ENCODE measurements at places on chromosomes 12 and 14.

GRCh38 chr12:66188584-66189485 lies at the start of gene IRAK3:
TSS of gene IRAK3 (plus strand) at chr12:66189214. CDS start at chr12:66189300, 86 bp downstream.
- no peak for DNase-seq

DNA sequence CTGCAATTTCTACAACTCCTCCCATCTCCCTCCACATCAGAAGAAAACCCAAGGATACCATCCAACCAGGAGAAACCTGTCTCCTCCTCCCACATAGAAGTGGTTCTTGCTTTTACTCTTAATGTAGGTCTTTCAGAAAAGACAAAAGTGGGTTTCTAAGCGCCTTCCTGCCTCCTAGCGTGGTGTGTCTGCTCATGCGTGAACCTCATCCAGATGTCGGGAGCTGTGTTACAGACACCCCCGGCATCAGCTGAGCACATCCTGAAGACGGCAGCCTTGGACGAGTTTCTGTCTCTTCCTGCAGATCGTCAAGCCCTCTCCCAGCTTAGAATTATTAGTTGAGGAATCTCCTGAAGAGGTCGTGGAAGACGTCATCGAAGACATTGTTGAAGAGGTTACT lies 9.5 kb downstream of the LRRC43 start:
- DNase-seq: no peak

- no peak for DNase-seq
These were observed 19.1 kb downstream of the RPAP3 start for GRCh38 chr12:47686645-47687240.

GRCh38 chr14:26137161-26137560 lies 460.7 kb downstream of the NOVA1 start:
- DNase-seq: no peak

- DNase-seq: no peak
These were observed 35.4 kb downstream of the MBIP start for GRCh38 chr14:36284971-36285595.

- DNase-seq: no peak
These were observed 153.2 kb upstream of the ABCD2 start for GRCh38 chr12:39772821-39773259.

DNA sequence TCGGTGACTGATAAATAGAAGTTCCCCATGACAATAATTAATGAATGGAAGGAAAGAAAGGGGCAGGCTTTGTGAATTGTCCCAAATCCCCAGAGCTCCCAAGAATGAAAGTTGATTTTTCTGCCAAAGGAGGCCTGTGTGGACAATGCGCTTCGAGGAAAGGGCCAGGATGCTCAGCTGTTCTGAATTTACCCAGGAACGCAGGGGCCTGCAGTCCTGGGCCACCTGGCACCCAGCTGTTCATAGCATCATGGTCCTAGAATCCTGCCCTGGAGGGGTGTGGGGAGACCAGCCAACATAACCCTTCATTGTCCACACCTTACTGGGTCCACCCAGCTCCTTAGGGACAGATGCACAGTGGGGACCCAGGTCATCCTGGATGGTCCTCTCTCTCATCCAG lies 587.5 kb downstream of the BCL11B start:
- DNase-seq: no peak

DNA sequence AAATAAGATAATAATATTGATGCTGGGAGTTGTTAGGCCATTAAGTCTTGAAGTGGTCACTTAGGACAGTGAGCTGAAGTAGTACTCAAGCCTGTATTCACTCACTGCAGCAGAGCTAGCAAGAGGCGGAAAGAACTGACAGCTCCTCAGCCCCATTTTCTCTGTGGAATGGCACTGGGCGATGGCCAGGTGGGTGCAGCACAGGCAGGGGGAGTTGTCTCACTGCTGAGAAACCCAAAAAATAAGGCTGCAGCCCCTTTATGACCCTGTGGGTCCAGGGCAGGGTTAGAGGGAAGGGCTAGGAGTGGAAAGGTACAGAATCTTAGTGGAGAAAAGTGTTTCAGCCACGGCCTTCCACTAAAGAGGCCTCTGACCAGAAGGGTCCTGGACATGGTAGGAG lies 35.5 kb downstream of the PDZRN4 start:
- no peak for DNase-seq

GRCh38 chr14:70785556-70785955 lies 23.8 kb downstream of the MAP3K9 start:
- no peak for DNase-seq

DNA sequence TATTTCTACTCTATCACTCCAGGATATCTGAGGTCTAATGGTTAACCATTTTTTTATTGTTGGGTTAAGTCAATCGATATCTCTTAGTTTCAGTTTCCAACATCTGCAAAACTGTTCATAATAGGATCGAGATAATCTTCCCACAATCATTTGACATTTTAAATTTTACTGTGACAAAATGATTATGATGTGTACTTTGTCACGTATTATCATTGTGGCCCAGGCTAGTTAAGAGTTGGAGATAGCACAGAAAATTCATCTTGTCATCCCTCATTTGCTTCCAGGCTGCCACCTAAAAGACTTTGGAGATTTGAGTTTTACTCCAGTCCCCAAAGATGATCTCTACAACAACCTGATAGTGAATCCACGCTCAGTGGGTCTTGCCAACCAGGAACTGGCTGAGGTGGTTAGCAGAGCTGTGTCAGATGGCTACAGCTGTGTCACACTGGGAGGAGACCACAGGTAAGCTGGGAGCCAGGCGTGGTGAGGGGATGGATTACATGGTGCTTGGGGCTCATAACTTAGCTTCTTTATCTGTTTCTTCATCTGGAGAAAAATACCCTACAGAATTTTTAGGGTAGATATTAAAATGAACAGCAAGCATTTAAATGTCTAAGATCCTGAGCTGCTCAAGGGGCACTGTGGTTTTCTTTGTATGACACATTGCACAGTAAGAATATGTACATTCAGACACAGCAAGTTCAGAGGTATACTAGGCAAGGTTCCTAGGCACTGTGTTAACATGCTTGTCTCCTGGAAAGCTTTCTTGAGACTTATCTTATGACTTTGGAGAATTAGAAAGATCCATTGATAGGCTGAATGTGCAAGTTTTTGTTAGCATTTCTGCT lies 22.4 kb downstream of the ARG2 start:
- DNase-seq: no peak

- no peak for DNase-seq
These were observed 97.4 kb downstream of the RFLNA start for GRCh38 chr12:124392271-124392666.

GRCh38 chr14:70043001-70043400 lies 145.8 kb downstream of the SLC8A3 start:
- DNase-seq: no peak

- DNase-seq: no peak
These were observed 68.5 kb upstream of the LGR5 start for GRCh38 chr12:71371122-71371521.

DNA sequence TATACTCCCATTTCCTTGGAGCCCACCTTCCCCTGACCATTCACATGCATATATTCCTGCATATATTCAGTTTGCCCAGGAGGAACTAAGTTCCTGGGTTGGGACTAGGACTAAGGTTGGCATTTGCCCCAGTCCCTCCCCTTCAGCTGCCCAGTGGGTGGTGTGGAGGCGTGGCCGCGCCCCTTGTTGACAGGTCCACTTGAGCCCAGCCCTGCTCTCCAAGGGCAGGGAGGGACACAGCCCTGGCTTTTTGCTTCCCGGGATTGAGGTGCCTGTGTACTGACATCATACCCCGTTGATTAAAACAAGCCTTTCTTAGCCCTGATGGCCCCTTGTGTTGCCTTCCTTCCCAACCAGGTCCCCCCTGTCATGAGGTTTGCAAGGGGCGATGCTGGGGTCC lies 7.3 kb downstream of the ERBB3 start:
- no peak for DNase-seq

DNA sequence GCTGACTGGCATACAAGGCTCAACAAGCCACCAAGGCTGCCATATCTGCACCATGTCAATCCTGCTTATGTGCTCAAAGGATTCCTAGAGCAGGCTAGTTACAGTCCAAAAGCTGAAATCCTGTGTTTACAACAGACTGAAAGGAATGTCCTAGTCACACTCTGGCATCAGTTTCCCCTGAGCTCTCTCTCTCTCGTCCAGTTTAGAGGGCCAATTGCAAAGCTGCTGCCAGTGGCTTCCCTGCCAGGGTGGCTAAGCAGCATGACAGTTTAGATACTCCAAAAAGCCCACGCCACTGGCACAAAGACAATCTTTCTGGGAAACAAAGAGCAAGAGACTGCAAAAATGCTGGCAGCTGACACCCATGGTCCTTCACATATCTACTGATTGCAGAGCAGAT lies 392.1 kb downstream of the RPS29 start:
- DNase-seq: no peak

DNA sequence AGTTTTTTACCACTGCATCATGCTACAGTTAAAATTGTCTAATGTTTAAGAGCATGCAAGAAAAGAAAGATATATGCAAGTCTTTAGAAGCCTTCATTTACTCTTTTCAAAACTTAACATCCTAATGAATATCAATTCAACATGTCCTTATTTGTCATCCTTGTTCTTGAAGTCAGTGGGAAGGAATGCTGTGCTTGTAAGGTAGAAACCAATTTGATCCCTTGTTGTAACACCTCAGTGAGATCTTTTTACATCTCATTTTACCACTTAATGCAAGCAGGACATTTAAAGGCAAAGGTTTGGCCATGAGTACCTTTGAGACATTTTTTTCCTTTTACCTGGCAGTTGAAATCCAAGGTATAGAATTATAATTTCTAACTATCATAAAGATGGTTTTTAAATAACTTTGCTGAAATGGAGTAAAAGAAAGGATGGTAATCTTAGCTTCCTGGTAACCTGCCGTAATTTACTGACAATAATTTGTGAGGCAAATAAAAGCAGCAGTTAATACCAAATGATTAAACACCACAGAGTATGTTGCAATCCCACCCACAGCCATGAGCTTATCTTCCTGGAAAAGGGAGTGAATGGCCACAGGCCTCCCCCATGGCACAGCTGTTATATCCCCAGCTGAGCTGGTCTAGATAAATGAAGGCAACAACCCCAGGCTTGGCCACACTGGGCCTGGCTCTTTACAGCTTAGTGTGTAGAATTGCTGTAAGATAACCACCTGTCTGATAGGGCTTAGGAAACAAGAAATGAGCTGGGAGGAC lies 33.2 kb upstream of the STRN3 start:
- no peak for DNase-seq

- no peak for DNase-seq
These were observed 11.4 kb downstream of the GNG2 start for GRCh38 chr14:51871846-51872245.

- no peak for DNase-seq
These were observed 54.3 kb downstream of the SLC41A2 start for GRCh38 chr12:104903648-104904423.

DNA sequence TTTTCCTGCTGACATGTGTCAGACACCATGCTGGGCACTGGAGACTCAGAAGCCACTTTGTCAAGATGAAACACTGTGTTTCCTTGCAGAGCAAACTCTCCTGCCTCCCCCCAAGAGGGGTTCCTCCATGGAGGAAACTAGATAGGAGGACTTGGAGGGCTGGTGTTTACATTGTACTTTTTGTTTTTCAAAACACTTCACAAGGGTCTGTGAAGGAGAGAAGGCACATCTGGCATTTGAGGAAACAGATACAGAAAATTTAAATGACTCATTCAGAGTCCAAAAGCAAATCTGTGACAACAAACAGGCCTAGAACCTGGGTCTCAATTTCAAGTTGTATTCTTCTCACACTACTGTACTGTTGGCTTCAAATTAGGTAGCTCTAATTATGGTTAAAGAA lies 6.7 kb upstream of the CDKL1 start:
- no peak for DNase-seq

DNA sequence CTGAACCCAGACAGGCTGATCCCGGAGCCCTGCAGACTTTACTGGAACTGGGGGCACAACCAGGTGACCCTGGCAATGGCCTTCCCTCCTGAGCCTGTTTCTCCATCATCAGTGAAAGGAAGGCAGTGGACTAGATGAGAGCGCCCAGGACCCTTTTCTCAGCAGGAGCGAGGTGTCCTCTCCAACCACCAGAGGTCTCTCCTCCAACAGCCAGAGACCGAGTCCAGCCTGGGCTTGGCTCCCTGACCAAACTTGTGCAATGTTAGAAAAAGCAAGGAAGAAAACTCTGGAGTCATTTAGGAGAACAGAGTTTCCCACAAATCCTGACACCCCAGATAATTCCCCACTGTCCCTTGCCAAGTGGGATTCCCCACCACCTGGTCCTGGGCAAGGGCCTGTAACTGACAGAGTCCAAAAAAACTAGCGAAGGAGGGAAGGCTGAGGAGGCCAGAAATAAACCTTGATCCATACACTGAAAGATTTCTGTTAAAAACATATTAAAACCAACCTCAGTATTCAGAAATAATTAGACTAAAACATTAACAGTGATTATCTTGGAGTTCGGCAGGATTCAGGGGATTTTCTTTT lies 9.0 kb downstream of the RPS6KL1 start:
- DNase-seq: no peak

DNA sequence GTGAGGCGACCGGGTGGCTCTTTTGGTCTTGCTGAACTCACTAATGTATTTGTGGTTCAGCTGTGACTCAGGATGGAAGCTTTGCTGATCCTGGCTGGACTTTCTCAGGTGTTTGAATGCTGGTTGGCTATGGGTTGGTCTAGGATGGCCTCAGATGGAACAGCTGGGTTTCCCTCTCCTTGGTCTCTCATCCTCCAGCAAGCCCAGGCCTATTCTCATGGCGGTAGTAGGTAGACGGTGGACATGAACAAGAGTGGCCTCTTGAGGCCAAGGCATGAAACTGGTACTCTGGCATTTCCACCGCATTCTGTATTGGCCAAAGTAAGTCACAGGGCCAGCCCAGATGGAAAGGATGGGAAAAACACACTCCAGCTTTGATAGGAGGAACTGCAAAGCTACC lies 11.8 kb upstream of the POLR3B start:
- no peak for DNase-seq

DNA sequence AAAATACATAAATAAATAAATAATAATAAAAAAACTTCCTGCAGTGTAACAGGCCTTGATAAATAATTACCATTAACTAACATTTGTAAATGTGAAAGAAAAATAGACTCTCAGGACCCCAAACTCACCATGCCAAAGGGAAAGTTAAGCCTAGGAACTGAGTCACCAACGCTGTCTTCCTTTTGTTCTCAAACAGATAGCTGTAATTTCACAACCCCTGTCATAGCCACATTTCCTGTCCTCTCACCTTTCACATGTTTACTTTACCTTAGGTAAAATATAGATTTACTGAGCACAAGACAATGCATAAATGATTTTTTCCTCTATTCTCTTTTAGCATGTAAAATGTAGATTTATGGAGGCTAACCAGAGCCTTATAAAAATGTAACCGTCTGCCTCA lies 35.9 kb upstream of the CHST11 start:
- no peak for DNase-seq

GRCh38 chr14:38248321-38249028 lies 7.4 kb downstream of the CLEC14A start:
- DNase-seq: no peak

- DNase-seq: no peak
These were observed 3.0 kb downstream of the ADGRD1 start for GRCh38 chr12:130956456-130957303.

- DNase-seq: no peak
These were observed 161.6 kb upstream of the HIF1A start for GRCh38 chr14:61533513-61534255.

All from activated CD4-positive, alpha-beta T cell treated with anti-CD3 and anti-CD28 coated beads, Interleukin-2, amount 50 U/mL, for 24 hours (primary cell).